Thymus (tissue), 14 donors: ENCODE measurements at places on chromosomes 3 and 15. TPM values are rescaled to one million over a fixed set of nuclear protein-coding genes. Genes with fewer than 3 reads are reported as not detected.

Gene ECT2
- total RNA-seq, result 39.0 TPM

Gene GOLGA6B
- not detected for total RNA-seq

Gene CRYBG3
- total RNA-seq, result 9.2 TPM

Gene PIF1
- 8.0 TPM for total RNA-seq

GRCh38 chr3:195076981-195077610 is 193.9 kb downstream of the XXYLT1 start:
- H3K4me1 ChIP-seq, result peaks cover 69% of the 10 kb centered on the region
- no peak overlapping the region for H3K4me3 ChIP-seq
- H3K36me3 ChIP-seq, result no peaks in the 10 kb centered on the region
- no peak for DNase-seq

DNA sequence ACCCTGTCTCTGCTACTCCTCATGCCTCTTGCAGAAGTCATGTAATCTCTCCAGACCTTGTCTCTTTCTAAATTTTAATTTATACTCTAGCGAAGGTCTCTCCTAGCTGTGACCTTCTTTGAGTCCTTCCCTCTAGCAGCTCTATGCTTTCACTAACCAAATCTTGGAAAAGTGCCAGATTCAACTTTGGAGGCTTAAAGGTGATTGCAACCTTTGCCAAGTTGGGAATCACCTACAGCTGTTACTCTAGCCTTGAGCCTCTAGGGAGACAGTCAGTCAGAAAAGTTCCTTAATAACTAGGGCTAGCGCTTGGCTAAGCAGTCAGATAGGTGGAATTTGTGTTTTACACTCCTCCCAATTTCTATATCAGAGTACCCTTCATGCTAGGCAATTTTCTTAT is 46.1 kb upstream of the ABI3BP start:
- no peak overlapping the region for H3K27ac ChIP-seq
- DNase-seq, result no peak
- H3K4me1 ChIP-seq, result no peaks in the 10 kb centered on the region
- no peaks in the 10 kb centered on the region for H3K27me3 ChIP-seq
- H3K36me3 ChIP-seq, result no peaks in the 10 kb centered on the region
- H3K4me3 ChIP-seq, result no peak overlapping the region

GRCh38 chr3:40713795-40714194 is 189.0 kb downstream of the ZNF621 start:
- H3K4me3 ChIP-seq, result no peak overlapping the region
- H3K27me3 ChIP-seq, result no peaks in the 10 kb centered on the region
- H3K27ac ChIP-seq, result no peak overlapping the region
- peaks cover 12% of the 10 kb centered on the region for H3K4me1 ChIP-seq

- no peaks in the 10 kb centered on the region for H3K27me3 ChIP-seq
- no peak overlapping the region for H3K4me3 ChIP-seq
- H3K36me3 ChIP-seq, result no peaks in the 10 kb centered on the region
- peak overlapping the region; percentile 5 for H3K27ac ChIP-seq
Observed at GRCh38 chr3:32495609-32496008, 7.0 kb downstream of the CMTM6 start.
